ENCODE measurements at places on chromosomes 2 and 18.

GRCh38 chr18:48885266-48885923 is 65.4 kb downstream of the SMAD7 start:
- DNase-seq, result no peak

DNA sequence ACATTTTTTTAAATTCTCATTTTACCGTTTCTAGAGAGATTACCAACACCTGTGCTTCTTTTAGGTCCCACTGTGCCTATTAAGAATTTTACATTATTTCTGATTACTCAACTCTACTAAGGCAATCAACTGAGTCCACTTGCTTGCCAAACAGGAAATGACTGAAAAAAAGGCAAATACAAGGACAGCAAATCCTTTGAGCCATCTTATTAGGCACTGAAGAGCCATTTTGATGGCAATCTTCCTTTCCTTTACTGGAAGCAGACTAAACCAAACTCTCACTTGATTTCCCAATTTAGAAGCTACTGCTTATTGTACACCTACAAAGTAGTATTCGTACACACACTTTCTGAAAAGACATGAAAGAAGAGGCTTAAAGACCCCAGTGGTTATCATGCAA is 121.4 kb upstream of the COL3A1 start:
- DNase-seq, result no peak

- DNase-seq, result no peak
Observed at GRCh38 chr2:149160701-149161217, 122.3 kb downstream of the LYPD6B start.

DNA sequence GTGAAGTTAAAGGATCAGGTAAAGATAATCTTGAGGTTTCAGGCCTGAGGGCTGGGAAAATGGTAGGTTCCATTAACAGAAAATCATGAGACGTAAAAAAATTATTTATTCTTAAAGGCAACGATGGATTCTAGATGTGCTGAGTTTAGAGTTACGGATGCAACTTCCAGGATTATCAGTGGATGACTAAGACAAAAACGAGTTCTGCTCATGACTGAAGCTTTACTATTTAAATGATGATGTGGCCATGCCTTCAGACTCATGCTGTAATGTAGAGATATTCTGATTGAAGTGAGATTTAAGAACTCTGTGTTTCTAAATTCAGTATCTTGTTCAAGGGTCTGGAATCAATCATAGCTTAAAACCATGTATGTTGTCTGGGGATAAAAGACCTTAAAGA is 5.0 kb downstream of the TMEM237 start:
- DNase-seq, result no peak

- no peak for DNase-seq
Observed at GRCh38 chr2:152615177-152615576, 102.1 kb downstream of the PRPF40A start.

DNA sequence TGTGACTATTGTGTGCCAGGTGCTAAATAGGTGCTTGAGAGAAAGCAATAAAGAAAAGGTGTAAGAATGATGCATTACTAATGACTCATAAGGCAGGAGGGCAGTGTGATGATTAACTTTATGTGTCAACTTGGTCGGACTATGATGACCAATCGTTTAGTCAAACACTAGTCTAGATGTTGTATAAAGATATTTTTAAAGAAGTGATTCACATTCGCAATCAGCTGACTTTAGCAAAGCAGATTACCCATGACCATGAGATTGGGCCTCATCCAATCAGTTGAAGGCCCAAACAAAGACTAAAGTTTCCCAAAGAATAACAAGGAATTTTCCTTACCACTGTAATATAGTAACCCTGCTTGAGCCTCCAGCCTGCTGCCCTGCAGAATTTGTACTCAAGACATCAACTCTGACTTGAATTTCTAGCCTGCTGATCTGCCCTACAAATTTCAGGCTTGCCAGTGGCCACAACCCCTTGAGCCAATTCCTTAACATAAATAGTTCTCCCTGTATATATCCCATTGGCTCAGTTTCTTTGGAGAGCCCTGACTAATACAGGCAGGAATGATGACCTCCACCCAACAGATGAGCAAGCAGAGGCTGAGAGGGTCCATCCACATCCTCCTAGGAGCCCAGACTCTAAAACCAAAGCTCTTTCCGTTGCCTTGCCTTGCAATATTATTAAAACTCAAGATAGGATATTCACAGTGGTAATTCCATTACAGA is 132.6 kb downstream of the ACTR3 start:
- DNase-seq, result no peak

DNA sequence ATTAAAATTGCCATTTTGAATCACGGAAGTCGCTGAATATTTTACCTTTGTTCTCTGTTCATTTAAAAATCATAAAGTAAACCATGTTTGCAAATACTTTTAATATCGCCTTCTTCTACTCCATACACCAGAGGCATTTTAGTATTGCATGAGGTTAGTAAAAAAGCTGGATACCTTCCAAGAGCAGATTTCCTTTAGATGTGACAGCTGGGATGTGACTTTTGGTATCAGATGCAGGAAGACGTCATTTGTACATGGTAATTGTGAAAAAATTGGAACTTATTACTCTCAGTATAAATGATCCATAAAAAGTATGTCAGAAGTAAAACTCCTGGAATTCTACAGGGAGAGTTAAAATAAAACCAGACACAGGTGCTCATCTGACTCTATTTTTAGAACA is 89.5 kb downstream of the SLC4A10 start:
- DNase-seq, result no peak

All from globus pallidus (tissue), 1 donor.